ENCODE measurements at places on chromosomes 5 and 9.

DNA sequence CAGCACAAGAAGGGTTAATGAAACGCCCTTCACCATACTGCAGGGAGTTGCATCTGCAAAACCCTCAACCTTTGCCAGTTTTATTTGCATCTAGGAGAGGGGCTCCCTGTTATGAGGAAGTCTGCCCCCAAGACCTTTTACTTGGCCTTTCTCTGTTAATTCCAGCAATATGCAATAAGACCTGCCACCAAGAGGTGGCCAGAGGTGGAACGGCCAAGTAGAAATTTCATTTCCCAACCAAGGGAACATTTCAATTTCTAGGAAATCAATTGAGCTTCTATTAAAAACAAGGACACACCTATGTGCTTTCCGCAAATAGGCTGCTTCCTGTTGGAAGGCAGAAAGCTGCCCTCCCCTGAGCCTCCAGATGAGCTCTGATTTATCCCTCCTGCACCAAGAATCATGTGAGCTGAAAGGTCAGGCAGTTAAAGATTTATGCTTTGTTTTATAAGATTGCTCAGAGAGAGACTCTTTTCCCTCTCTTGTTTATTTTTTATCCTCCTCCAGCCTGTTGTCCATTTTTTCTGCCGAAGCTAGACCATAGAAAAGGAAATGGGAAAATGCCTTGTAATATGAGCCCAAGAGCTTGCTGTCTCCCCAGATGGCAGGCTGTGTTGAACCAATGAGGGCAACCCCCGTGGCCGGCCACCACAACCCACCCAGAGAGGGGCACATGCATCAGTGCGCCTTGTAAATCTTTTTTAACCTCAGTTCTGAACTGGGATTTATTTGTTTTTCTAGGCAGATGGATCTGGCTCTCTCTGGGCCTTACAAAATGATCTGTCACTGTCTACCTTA, 572.8 kb downstream of the TLE1 start:
- no peak for DNase-seq

- no peak for DNase-seq
Observed at GRCh38 chr9:237141-237857, 22.6 kb downstream of the DOCK8 start.

GRCh38 chr5:163023846-163024245, 413.5 kb upstream of the CCNG1 start:
- no peak for DNase-seq

- no peak for DNase-seq
Observed at GRCh38 chr9:14849851-14850250, 60.4 kb downstream of the FREM1 start.
